ENCODE measurements at places on chromosomes 2 and 18. TPM values are rescaled to one million over a fixed set of nuclear protein-coding genes. Genes with fewer than 3 reads are reported as not detected.

DNA sequence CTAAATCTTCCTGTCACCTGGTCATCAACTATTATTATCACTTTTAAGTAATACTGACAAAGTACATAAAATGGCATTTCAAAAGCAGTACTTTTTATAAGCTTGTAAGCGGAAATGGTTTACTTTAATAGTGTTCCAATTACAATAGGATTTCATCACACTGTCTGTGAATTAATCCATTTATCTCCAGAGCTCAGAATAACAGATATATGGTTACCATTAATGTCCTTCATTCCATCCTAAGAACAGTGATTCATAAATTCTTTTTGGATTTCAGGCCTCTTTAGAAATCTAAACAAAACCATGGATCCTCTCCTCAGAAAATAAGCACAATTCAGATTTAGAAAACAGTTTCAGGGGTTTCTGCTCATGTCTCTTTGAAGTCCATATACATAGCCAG, 68.4 kb downstream of the PID1 start:
- H3K27me3 ChIP-seq: no peaks in the 10 kb centered on the region
- no peaks in the 10 kb centered on the region for H3K36me3 ChIP-seq
- H3K4me1 ChIP-seq: no peaks in the 10 kb centered on the region
- DNase-seq: no peak
- no peak overlapping the region for H3K27ac ChIP-seq

GRCh38 chr2:239436669-239437335, 36.0 kb upstream of the HDAC4 start:
- no peaks in the 10 kb centered on the region for H3K4me1 ChIP-seq
- no peaks in the 10 kb centered on the region for H3K27me3 ChIP-seq
- no peak for DNase-seq
- H3K4me3 ChIP-seq: no peak overlapping the region
- no peaks in the 10 kb centered on the region for H3K36me3 ChIP-seq

- no peaks in the 10 kb centered on the region for H3K4me1 ChIP-seq
- no peak for DNase-seq
- H3K36me3 ChIP-seq: peaks cover 96% of the 10 kb centered on the region
- no peak overlapping the region for H3K4me3 ChIP-seq
These were observed 34.8 kb downstream of the SF3B1 start for GRCh38 chr2:197399887-197400540.

- H3K4me1 ChIP-seq: peaks cover 20% of the 10 kb centered on the region
- DNase-seq: no peak
- H3K27me3 ChIP-seq: no peaks in the 10 kb centered on the region
- H3K36me3 ChIP-seq: no peaks in the 10 kb centered on the region
- H3K4me3 ChIP-seq: no peak overlapping the region
These were observed 229.4 kb downstream of the ZNF516 start for GRCh38 chr18:76265497-76266235.

DNA sequence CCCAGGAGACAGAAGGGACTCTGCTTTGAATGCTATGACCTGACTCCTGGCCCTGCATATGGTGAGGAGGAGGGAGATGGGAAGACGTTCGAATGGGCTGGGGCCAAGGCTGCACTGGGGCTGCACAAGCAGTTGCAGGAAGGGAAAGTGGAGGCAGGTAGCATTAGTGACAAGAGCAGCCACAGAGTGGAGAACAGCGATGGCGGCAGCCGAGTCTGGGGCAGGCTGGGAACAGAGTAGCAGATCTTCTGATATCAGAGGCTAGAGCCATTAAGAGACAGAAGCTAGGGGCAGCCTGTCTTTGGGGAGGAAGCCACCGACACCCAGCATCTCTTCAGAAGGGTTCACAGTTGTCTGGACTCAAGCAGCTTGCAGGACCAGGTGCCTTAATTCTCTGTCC, 50.1 kb downstream of the ST3GAL5 start:
- no peaks in the 10 kb centered on the region for H3K4me1 ChIP-seq
- H3K4me3 ChIP-seq: no peak overlapping the region
- no peaks in the 10 kb centered on the region for H3K27me3 ChIP-seq

- DNase-seq: no peak
- H3K27ac ChIP-seq: no peak overlapping the region
- peaks cover 29% of the 10 kb centered on the region for H3K4me1 ChIP-seq
- peaks cover 54% of the 10 kb centered on the region for H3K27me3 ChIP-seq
- no peaks in the 10 kb centered on the region for H3K36me3 ChIP-seq
These were observed 1.3 kb upstream of the SCTR start for GRCh38 chr2:119525614-119526013.

GRCh38 chr2:68172990-68173700, 15.5 kb downstream of the PNO1 start:
- H3K4me3 ChIP-seq: no peak overlapping the region
- DNase-seq: no peak
- peaks cover 4% of the 10 kb centered on the region for H3K4me1 ChIP-seq
- peaks cover 16% of the 10 kb centered on the region for H3K36me3 ChIP-seq
- H3K27me3 ChIP-seq: no peaks in the 10 kb centered on the region

DNA sequence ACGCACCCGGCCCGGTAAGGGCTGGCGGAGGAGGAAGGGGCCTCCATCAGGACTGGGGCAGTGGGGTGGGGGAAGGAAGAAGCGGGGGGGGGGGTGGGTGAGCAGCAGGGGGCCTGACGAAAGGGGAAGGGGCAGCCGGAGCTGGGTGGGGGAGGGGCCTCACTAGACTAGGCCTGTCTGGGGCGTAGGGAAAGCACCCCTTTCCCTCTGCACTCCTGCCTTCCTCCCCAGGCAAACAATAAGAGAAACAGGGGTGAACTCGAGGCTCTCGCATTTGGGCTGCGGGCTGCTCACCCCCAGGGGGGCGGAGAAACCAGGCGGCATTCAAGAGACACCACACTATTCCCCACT, 82.7 kb upstream of the POMC start:
- peak overlapping the region; percentile 96 for H3K27ac ChIP-seq
- peaks cover 10% of the 10 kb centered on the region for H3K36me3 ChIP-seq
- no peaks in the 10 kb centered on the region for H3K27me3 ChIP-seq
- peaks cover 34% of the 10 kb centered on the region for H3K4me1 ChIP-seq

DNA sequence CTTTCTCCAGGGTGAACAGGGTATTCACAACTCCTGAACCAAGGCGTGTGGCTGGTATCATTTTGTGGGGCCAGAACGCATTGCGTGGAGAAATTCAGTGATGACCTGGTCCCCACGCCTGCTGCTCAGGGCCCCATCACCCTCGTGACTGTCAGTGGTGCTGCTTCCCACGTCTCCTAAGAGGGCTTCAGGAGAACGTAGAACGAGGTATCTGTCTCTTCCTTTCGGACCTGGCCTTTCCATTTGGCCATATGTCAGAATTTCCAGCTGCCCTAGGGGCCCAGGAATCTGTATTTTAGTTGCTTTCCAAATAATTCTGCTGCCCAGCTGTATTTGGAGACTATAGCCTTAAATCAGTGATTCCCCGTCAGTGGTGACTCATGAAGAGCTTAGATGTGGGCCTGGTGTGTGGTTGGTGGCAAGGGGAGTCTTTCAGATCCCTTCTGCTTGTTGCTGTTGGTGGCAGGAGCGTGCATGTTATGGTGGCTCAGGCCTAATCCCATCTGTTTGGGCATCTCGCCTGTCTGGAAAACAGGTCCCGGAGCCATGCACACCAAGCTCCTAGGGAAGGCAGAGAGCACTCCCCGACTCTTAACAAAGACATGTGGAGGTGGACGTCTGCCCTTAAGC, 56.4 kb downstream of the NPAS2 start:
- H3K27ac ChIP-seq: no peak overlapping the region
- 0 out of 2 replicates have a peak, but pooled peaks cover 7% of the 10 kb centered on the region for H3K4me1 ChIP-seq
- H3K4me3 ChIP-seq: no peak overlapping the region
- H3K27me3 ChIP-seq: no peaks in the 10 kb centered on the region
- H3K36me3 ChIP-seq: no peaks in the 10 kb centered on the region

GRCh38 chr2:30134582-30134981, 12.2 kb upstream of the YPEL5 start:
- no peaks in the 10 kb centered on the region for H3K27me3 ChIP-seq
- no peak overlapping the region for H3K27ac ChIP-seq
- no peak overlapping the region for H3K4me3 ChIP-seq
- DNase-seq: no peak
- no peaks in the 10 kb centered on the region for H3K36me3 ChIP-seq

GRCh38 chr2:54290356-54291025, 34.5 kb upstream of the TSPYL6 start:
- H3K4me3 ChIP-seq: peak overlapping the region; percentile 26
- DNase-seq: peak; percentile 13
- H3K36me3 ChIP-seq: no peaks in the 10 kb centered on the region
- H3K4me1 ChIP-seq: peaks cover 29% of the 10 kb centered on the region

DNA sequence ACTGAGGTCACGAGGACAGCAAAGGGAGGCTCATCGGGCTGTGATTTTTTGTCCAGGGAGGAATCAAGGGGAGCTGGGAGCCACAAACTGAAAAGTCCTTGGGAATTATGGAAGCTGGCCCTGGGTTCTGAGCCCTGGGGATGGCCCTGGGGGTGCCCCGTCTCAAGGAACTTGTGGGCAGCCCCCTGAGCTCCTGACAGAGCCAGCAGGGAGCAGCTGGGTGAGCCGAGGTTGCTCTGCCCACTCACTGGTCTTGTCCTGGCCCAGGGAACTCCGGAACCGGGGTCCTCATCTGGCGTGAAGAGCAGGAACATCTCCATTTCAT, 61.3 kb upstream of the HDAC4 start:
- H3K27me3 ChIP-seq: no peaks in the 10 kb centered on the region
- no peaks in the 10 kb centered on the region for H3K4me1 ChIP-seq
- H3K4me3 ChIP-seq: no peak overlapping the region

DNA sequence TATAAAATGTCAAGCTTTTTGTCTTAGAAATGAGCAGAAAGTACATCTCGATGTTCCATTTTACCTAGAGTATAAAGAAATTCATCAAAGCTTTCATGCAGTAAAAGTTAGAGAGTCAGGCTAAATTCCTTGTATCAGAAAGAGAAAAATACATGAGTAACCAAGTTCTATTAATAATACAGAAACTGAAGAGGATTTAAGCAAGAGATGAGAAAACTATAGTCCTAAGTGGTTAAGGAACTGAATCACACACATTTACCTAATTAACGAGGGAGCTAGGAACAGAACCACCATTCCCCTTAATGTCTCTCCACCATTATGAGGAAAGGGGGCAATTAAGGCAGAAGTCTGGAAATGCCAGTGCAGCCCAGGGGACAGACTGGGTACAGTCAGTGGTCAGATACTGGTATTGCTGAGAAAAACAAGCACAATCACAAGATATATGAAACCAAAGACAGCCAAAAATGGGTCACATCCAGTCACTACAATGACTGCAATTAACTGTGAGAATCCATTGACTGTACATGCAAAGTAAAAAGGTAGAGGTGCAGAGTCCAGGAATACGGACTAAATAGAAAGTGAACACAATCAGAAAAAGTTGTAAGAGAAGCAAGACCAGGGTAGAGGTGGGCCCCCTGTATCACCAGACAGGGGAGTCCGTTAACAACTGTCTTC, 23.9 kb downstream of the MAP4K3 start:
- no peaks in the 10 kb centered on the region for H3K36me3 ChIP-seq
- no peaks in the 10 kb centered on the region for H3K27me3 ChIP-seq
- H3K27ac ChIP-seq: peak overlapping the region; percentile 6
- peaks cover 70% of the 10 kb centered on the region for H3K4me1 ChIP-seq
- H3K4me3 ChIP-seq: no peak overlapping the region

IL1RL1 gene
- not detected for total RNA-seq

GRCh38 chr2:15661295-15661569, 69.6 kb downstream of the DDX1 start:
- no peak overlapping the region for H3K27ac ChIP-seq
- no peak for DNase-seq
- H3K36me3 ChIP-seq: no peaks in the 10 kb centered on the region
- H3K4me3 ChIP-seq: no peak overlapping the region

CRIM1 gene
- total RNA-seq: 30.9 TPM

GRCh38 chr2:221025398-221025797, 546.7 kb downstream of the EPHA4 start:
- H3K4me1 ChIP-seq: no peaks in the 10 kb centered on the region
- no peak overlapping the region for H3K4me3 ChIP-seq
- H3K27ac ChIP-seq: no peak overlapping the region
- no peaks in the 10 kb centered on the region for H3K36me3 ChIP-seq
- DNase-seq: no peak
- no peaks in the 10 kb centered on the region for H3K27me3 ChIP-seq
